Stimulated activated CD8-positive, alpha-beta memory T cell treated with anti-CD3 and anti-CD28 coated beads, Interleukin-15, amount 100 ng/mL, for 24 hours (primary cell): ENCODE measurements at places on chromosomes 13 and 19.

DNA sequence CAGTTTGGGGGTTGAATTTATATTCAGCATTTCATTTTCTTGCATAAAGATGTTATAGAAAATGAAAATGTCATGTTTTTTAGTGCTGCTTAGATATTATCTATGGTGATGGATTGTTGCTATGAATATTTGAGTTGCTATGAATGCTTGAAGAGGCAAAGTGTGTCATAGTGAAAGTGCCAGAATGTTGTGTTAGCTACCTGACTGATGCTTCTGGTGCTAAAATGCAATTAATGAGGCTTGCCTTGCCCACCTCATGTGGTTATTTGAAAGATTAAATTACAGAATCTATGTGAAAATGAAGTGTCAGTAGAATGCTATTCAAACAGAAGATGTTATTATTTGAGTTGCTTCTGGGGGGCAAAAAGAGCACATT, 62.7 kb upstream of the MYCBP2 start:
- DNase-seq, result no peak

- no peak for DNase-seq
Measured at GRCh38 chr19:1884291-1884718, 991 bp downstream of the ABHD17A start.

DNA sequence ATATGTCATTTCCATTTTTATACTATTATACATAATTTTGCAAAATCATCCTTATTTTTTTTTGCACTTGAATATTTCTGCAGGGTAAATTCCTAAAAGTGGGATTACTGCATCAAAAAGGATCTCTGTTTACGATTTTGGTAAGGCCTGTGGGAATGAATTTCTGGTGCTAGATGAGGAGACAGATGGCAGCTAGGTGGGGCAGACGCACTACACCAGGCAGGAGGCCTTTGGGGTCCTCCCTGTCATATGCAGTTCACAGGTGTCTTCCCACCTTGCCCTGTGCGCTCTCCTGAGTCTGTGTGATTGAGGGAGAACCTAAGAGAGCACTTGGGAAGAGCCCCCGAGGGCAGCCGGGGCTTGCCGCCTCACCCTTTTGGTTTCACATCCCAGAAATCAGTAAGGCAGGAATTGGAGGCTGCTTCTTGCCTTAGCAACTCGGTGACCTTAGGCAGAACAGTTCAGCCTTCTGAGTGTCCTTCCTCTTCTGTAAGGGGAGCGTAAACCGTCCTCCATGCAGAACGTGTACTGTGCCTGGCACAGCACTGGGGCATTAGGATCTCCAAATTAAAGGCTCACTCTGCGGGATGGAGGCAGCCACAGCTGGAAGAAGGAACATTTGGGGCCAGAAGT, 13.4 kb upstream of the GJB2 start:
- DNase-seq, result no peak

- peak; percentile 54 for DNase-seq
Measured at GRCh38 chr19:41541990-41542584, 33.9 kb upstream of the CEACAM21 start.

GRCh38 chr19:43731846-43732245, 16.0 kb downstream of the IRGC start:
- DNase-seq, result no peak

DNA sequence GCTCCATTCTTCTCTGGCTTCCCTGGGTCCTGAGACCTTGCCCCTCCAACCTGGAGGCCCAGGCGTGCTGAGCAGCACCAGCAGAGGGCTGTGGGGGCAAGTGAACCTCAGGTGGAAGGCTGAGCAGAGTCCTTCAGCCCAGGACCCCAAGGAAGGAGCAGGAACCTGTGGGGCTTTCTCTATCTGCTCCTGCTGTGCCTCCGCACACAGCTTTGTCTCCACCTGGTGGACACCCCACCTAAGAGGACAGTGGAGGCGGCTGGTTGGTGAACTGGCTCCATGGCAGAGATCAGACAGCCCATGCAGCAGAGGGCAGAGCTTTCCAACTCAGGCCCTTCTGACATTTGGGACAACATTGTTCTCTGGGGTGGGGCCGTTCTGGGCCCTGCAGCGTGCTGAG, 19.7 kb downstream of the ZFR2 start:
- no peak for DNase-seq

GRCh38 chr13:103898481-103898880, 832.3 kb upstream of the SLC10A2 start:
- no peak for DNase-seq

DNA sequence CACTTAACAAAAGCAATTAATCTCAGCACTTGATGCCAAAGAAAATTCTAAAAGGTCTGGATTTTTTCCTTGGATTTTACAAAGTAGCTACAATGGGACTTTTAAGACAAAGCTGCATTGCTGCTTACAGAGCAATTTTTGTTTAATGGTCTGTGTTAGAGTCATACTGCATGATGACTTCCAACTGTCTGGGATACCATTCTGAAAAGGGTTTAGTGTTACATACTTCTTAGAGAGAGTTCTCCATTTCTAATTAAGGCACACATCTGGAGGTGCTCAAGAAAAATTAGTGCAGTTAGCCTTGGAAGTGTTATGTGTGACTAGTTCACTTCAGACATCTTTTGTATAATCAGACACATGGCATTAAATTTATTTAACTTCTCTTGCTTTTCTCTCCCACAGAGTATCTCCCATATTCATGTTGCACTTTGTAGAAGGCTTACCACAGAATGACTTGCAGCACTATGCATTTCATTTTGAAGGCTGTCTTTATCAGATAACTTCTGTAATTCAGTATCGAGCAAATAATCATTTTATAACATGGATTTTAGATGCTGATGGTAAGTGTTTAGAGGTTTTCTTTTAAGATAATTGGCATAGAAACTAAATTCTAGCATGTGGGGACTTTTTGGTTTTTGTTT, 35.1 kb downstream of the USPL1 start:
- DNase-seq, result no peak

GRCh38 chr19:47112166-47112996, 1.2 kb downstream of the ZC3H4 start:
- peak; percentile 59 for DNase-seq

DNA sequence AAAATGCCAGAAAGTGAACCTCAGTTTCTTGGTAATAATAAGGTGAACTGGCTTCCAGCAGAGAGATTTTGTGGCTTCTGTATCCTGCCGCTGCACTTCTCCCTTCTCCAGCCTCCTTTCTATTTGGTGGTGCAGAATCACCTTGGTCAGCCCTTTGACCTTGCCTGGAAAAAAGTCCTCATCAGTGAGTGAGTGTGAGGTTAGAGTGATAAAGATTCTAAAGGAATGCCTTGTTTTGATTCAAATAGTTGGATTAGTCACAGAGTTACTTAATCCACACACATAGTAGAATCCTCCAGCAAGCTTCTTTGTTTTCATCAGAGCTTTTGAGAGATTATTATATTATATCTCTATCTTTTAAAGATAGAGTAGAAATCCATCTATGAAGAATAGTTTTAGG, 140.9 kb downstream of the KCNRG start:
- DNase-seq, result no peak

GRCh38 chr19:1582201-1582600, 10.5 kb downstream of the MBD3 start:
- no peak for DNase-seq

DNA sequence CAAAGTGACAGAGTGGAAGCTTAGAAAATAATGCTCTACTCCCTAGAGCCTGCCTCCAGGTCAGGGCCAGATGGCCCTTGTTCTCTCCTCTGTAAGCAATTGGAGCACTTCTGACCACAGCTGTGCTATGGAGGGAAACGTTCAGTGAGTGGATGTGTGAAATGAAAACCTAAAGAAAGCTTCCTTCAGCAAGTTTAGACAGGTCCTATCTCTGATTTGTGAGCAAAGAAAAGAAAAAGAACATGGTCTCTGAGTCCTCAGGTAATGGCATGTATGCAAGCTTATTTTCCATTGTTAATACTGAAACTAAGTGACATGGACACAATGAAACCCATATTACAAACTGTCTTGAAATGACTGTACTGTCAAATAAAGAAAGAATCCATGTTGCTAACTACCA, 1486.8 kb downstream of the EFNB2 start:
- DNase-seq, result no peak

DNA sequence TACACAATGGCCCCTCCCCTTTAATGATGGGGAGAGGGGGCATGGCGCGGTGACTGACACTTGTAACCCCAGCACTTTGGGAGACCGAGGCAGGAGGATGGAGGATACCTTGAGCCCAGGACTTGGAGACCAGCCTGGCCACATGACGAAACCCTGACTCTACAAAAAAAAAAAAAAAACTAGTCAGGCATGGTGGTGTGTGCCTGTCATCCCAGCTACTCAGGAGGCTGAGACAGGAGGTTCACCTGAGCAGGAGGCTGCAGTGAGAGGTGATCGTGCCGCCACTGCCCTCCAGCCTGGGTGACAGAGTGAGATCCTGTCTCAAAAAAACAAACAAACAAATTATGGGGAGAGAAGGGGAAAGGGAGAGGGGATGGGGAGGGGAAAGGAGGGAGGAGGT, 13.8 kb upstream of the ZBTB7A start:
- DNase-seq, result no peak

GRCh38 chr19:9205501-9206113, 13.8 kb downstream of the OR7D4 start:
- DNase-seq, result peak; percentile 10

DNA sequence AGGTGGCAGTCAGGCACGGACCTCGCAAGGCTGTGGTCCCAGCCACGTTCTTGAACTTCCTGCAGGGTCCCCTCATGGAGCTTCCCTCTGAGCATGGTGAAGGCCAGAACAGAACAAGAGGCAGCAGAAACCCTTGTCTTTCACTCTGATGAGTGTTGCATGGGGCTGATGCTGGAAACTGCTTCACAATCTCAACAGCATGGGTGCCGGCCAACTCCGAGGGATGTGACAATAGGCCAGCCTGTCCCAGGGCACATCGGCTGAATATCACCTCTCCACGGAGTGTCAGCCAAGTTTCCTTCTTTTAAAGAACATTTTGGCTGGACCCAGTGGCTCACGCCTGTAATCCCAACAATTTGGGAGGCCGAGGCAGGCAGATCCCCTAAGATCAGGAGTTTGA, 173.9 kb downstream of the FOXO1 start:
- DNase-seq, result no peak

DNA sequence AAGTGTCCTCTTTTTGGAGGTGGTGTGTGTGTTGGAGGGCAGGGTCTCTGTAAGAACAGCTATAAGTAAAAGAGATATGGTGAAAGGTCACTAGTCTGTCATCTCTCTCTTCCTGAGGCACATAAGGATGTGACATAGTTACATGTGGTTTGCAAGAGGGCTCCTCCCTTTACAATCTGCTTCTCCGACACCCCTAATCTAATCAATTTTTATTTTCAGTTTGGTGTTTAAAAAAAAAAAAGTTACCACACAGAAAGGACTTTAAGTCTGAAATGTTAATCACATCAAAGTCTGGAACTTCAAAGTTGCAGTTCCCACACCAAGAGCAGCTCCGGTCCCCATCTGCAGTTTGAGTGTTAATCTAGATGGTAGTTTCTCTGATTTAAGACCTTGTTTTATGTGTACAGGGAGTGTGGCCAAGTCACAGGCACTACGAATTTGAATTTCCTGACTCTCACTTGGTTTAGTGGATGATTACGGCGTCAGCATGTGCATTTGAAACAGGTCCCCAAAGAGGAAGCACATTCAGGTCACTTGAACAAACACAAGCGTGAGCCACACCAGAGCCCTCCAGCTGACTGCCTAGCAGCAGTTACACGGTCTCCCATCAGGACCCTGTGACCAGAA, 53.1 kb downstream of the FOXO1 start:
- no peak for DNase-seq

DNA sequence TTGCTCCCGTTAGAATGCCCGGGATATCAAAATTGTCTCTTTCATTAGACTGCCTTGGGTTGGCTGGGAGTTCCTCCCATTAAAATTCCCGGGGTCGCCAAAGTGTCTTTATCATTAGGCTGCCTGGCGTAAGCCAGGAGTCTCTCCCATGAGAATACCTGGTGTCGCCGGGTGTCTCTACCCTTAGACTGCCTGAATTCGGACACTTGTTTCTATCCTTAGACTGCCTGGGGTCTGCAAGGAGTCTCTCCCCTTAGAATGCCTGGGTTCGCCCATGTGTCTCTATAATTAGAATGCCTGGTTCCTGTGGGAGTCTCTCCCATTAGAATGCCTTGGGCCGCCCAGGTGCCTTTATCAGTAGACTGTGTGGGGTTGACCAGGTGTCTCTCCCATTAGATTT, 1538.2 kb downstream of the UQCRFS1 start:
- DNase-seq, result no peak
